ENCODE measurements at places on chromosomes 7 and 10.

DNA sequence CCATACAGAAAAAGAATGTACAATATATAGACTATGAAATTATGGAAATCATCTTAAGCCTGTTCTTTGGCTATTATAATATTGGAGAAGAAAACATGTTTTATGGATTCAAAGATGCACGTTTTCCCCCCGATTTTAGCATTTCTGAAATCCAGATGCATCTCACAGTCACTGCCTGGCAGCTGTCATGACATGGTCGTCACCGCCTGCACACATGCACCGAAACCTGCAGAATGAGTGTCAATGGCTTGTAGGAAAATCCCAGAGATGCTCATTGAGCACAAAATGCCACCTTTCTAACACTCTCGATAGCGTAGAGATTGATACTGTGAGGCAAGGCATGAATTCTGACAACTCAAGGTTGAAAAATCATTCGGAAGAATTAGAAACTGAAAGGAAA, 115.5 kb downstream of the TAF3 start:
- no peak for DNase-seq

- DNase-seq: no peak
Measured at GRCh38 chr10:15624401-15625196, 95.1 kb downstream of the ITGA8 start.

DNA sequence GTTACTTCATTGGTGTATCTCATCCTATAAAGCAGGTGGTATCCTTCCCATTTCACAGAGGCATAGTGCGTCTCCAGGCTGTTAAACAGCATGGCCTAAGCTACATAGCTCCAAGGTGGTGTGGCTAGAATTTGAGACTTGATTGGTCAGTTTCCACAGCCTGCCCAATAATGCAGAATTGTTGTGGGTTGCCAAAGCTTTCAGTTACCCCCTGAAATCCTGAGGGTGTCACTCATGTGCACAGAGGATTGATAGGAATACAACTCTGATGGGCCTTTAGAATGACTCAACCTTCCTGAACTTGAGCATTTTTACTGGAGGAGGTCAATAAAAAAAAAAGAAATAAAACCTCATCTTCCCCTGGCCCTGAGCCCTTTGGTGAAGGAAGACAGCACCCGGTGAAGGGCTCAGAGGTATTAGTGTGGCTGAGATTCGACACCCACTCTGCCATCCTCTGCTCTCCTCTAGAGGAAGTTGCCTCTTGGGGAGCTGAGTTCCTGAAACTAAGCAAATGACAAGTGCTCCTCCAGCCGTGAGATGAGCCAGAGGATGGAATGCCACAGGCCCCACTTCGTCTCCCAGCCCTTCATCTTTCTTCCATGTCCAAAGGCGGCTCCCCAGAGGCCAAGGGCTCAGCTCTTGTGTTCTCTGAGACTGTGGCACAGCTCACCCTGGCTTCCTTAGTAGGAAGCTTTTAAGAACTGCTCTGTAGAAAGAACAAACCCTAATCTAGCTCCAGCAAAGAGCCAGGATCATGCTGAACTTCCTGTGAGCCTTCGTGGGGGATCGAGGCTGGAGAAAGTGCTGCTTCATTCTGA, 1.0 kb downstream of the ACSL5 start:
- peak; percentile 29 for DNase-seq

- DNase-seq: no peak
Measured at GRCh38 chr7:1979591-1980560, 252.9 kb downstream of the MAD1L1 start.

DNA sequence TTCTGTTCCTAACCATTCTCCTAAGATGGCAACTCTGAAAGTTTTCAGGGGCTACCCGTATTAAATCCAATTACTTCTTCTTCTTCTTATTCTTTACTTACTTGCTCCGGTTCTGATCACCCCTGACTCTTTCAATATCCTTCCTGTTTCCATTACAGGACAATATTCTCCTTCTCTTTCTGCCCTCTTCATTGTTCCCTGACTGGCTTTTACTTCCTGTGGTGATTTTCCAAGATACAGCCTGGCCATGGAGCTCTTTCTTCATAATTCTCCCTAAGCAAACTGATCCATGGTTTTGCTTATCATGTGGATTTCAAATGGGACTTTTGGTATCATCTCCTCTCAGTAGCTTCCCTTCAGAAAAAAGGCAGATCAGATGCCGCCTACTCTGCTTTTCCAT, 35.4 kb downstream of the CCDC186 start:
- no peak for DNase-seq

- DNase-seq: no peak
Measured at GRCh38 chr10:55495555-55495954, 694.5 kb upstream of the PCDH15 start.

DNA sequence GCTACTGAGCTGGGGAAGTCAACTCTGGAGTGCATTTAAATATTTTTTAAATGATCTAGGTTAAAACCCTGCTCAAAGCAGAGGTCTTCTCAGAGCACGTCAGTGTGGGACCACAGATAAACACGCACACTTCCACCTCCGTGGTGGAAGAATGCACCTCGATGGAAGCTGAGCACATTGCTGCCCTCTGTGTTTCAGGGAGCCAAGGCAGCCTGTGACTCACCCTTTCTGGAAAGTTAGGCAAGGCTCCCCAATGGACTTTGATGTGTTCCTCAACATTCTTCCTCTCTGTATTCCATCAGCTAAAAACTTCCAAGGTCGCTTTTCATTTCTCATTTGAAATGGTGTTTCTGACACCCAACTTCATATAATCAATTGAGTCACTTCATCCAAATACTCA, 170.8 kb upstream of the KMT2E start:
- no peak for DNase-seq

- no peak for DNase-seq
Measured at GRCh38 chr7:88092676-88092999, 127.2 kb downstream of the SRI start.

DNA sequence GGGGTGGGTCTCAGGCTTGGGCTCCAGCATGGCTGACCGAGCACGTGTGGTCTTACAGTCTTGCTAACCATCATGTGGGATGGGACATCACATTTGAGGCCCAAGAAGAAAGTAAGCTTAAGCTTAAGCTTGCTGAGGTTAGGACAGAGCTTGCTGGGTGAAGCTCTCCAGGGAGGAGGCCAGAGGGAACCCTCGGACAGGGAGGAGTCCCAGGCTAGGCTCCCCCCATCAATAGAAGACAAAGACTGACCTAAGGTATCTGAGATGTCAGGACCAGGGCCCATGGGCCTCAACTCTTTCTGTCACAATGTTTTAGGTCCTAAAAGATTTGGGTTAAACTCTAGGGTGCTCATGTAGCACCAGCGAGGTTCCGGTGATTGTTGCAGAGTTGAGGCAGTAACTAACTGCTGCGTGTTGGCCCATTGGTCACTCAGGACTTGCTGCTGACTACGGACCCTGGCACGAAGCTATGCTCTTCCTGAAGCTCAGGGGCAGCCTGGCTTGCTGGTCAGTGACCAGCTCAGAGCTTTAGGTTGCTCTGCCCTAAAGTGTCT, 10.5 kb downstream of the AKR1E2 start:
- DNase-seq: no peak

- no peak for DNase-seq
Measured at GRCh38 chr10:79168210-79168609, 99.4 kb downstream of the ZMIZ1 start.

GRCh38 chr10:132335189-132336063, 3.4 kb downstream of the LRRC27 start:
- no peak for DNase-seq

GRCh38 chr7:105249216-105249615, 139.5 kb downstream of the SRPK2 start:
- no peak for DNase-seq

- DNase-seq: no peak
Measured at GRCh38 chr7:2044883-2045471, 187.8 kb downstream of the MAD1L1 start.

- DNase-seq: no peak
Measured at GRCh38 chr10:126729314-126729870, 58.9 kb upstream of the C10orf90 start.

GRCh38 chr10:60480865-60481563, 91.3 kb upstream of the ANK3 start:
- DNase-seq: no peak

GRCh38 chr10:43339136-43339535, 32.3 kb upstream of the FXYD4 start:
- no peak for DNase-seq

DNA sequence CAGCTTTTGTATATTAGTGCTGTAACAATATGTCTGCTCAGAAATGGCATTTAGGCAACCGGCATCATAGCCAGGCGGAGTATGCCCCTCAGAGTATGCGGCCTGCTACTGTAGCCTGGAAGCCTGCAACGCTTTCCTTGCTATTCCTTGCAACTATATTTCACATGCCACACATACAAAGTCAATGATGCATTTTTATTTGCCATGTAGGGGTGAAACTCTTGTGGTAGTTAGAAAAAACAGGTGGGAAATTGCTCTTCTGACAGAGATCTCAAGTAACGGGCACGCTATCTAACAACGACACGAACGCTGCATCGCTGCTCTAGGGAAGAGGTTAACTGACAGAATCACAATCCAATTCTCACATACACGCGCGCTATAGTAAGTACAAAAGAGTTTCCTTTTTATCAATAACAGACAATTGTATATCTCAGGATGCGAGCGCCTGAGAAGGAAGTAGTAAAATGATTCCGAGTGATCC, 5.9 kb downstream of the EBF3 start:
- DNase-seq: no peak

GRCh38 chr10:88113232-88113631, 249.8 kb downstream of the PTEN start:
- no peak for DNase-seq

DNA sequence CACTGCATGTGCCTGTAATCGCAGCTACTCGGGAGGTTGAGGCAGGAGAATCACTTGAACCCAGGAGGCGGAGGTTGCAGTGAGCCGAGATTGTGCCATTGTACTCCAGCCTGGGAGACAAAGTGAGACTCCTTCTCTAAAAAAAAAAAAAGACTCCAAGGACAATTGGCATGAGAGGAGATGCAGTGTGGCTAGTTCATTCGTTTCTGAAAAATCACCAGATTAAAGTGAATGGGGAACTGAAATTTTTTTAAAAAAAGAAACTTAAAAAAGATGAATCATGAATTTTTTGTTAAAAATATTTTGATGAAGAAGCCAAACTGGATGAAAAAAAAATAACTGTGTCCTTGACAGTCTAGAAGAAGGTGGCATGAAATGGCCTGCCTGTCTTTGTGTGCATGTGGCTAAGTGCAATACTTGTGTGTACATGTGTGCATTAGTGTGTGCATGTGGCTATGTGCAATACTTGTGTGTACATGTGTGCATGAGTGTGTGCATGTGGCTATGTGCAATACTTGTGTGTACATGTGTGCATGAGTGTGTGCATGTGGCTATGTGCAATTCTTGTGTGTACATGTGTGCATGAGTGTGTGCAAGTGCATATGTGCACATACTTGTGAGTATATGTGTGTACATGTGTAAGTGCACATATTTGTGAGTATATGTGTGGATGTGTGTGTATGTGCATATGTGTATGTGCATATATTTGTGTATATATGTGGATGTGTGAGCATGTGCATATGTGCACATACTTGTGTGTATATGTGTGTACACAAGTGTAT, 391.7 kb upstream of the KLF6 start:
- no peak for DNase-seq

DNA sequence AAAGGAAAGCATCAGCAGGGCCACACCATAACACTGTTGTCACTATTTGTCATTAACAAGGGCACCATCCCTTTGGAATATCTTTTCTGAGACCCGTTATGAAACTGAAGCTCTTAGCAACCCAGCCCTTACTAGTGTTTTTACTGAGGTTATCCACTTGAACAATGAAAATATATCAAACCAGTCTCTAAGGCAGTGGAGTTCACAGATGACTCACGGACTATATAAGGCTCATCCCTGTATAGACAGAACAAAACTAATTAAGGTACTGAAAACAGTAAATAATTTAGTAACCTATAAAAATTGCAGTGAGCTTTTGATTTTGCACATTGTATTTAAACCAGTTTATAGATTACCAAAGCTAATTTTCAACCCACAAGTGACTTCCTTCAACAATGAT, 196.0 kb downstream of the ELAPOR2 start:
- DNase-seq: no peak

Measured in activated CD4-positive, alpha-beta T cell treated with anti-CD3 and anti-CD28 coated beads for 48 hours (primary cell).